ENCODE measurements at places on chromosomes 5 and 9.

- DNase-seq = no peak
These were observed 54.0 kb downstream of the SLC22A5 start for GRCh38 chr5:132423438-132423898.

- no peak for DNase-seq
These were observed 25.7 kb upstream of the BARHL1 start for GRCh38 chr9:132556714-132557113.

- no peak for DNase-seq
These were observed 23.1 kb upstream of the TDRD7 start for GRCh38 chr9:97388721-97389238.

DNA sequence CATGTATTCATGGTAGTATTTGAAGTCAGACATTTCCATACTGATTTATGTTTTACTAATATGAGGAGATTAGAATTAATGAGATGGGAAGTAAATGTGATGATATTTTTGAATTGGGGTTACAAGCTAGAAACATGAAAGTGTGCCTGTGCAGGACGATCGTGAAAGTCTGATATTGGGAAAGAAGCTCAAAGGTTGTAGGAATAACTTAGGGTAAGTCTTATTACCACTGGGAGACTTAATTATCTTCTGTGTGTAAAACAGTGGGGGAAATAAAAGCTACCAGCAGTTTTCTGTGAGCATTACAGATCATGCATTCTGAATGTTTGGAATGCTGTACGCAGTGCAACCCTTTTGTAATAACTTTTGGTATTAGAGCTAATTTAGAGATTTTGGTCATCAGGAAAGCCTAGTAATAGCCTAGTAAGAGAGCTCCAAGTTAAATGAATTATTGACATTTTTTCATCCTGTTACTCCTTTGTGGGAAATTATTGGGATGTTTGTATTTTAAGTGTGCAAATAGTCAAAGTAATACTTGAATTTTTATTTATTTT lies 153.9 kb downstream of the PCSK5 start:
- no peak for DNase-seq

GRCh38 chr5:117732264-117732663 lies 1157.6 kb upstream of the SEMA6A start:
- DNase-seq = no peak

DNA sequence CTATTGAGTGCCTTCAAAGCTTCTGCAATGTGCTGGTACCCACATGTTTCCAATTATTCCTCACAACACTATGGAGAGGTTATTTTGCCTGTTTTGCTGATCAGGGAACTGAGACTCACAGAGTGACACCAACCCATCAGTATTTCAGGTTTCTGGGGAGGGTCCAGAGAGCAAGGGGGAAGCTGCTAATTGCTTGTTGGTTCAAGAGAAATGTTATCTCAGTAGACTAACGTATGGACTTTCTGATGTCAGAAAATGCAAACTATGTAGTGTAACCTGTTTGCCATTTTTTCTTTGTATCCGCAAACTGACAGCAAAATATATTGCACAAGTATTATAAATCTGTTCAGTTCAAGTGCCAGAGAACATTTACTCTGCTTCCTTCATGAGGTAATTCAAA lies 108.3 kb upstream of the MSX2 start:
- DNase-seq = no peak

DNA sequence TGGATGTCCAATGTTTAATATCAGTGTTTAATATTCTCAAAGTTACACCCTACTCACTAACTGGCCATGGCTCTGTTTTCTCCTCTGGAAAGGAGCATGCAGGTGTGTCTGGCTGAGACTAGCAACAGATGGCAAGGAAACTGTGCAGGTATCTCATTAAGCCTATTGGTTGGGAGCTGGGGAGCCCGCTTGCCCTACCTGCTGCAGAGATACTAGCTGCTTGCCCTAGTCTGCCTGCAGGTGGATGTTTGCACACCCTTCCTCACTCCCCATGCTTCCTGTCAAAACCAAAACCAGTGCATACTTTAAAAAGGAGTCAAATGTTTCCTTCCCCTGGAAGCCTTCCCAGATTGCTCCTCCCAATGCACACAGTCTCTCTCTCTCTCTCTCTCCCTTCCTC lies 228.3 kb upstream of the RASEF start:
- no peak for DNase-seq
